Ovary (tissue), 10 donors: ENCODE measurements at places on chromosomes 2 and 18.
A peak's percentile ranks its signal among the peaks of the same experiment; 100 is the strongest.

GRCh38 chr2:13466076-13466475 is 749.3 kb downstream of the TRIB2 start:
- H3K4me1 ChIP-seq, result no peaks in the 10 kb centered on the region
- no peak overlapping the region for H3K4me3 ChIP-seq
- no peaks in the 10 kb centered on the region for H3K27me3 ChIP-seq
- no peak overlapping the region for H3K27ac ChIP-seq

DNA sequence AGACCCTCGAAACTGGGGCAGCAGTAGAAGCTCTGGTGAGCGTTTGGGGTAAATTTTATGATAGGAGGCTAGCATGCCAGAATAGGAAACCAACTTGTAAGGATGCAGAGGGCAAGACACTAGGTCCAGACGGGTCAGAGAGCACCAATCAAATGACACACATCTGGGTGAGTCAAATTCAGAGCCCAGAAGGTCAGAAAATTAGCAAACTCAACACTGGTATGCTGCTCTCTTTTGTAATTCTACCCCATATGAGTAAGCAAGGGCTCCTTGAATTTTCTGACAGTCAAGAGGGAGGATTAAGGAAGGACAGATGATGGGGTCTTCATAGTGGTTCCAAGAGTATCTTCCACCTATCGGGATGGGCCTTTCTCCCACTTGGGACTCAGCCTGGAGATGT is 209.8 kb downstream of the BCL2 start:
- no peak for DNase-seq
- H3K4me1 ChIP-seq, result peaks cover 2% of the 10 kb centered on the region
- H3K4me3 ChIP-seq, result no peak overlapping the region
- H3K36me3 ChIP-seq, result no peaks in the 10 kb centered on the region
- no peak overlapping the region for H3K27ac ChIP-seq

DNA sequence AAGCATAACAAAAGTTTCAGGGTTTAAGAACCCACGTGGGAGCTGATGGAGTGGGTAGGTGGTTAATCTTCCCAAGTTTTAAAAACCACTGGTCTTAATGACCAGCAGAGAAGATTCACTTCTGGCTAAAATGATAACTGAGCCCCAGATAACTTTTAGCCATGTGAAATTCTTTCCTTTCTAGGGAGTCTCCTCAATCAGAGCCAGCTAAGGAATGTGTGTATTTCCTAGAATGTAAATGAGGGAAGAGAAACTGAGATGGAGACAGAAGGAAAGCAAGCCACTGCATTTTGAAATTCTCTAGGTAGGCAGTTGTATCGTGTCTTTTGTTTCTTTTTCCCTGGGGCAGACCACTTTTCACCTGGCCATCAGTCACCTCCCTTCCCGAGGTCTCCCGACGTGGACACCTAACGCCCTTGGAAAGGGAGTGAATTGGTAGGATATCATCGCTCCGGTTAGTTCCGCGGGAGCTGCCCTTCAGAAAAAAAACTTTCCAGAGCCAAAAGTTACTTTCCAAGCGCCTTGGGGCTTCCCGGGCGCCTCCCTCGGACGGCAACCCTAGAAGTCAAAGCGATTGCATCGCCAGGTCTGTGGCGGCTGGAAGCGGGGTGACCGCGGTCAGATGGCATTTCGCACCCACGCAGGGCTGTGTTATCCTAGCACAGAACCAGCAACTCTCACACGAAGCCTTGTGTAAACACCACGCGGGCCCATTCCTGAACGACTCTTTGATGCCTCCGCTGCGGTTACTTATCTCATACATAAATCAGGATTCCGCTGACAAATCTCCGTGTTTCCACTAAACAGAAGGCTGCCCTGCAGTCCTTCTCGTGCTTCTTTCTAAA is 1.3 kb downstream of the COLEC12 start:
- H3K36me3 ChIP-seq, result no peaks in the 10 kb centered on the region
- DNase-seq, result no peak
- H3K4me3 ChIP-seq, result peak overlapping the region; percentile 53
- no peaks in the 10 kb centered on the region for H3K27me3 ChIP-seq
- H3K4me1 ChIP-seq, result no peaks in the 10 kb centered on the region

GRCh38 chr18:48541026-48541746 is 2.4 kb downstream of the CTIF start:
- peak overlapping the region; percentile 83 for H3K27ac ChIP-seq
- peaks cover 19% of the 10 kb centered on the region for H3K4me1 ChIP-seq
- no peaks in the 10 kb centered on the region for H3K36me3 ChIP-seq
- DNase-seq, result no peak

DNA sequence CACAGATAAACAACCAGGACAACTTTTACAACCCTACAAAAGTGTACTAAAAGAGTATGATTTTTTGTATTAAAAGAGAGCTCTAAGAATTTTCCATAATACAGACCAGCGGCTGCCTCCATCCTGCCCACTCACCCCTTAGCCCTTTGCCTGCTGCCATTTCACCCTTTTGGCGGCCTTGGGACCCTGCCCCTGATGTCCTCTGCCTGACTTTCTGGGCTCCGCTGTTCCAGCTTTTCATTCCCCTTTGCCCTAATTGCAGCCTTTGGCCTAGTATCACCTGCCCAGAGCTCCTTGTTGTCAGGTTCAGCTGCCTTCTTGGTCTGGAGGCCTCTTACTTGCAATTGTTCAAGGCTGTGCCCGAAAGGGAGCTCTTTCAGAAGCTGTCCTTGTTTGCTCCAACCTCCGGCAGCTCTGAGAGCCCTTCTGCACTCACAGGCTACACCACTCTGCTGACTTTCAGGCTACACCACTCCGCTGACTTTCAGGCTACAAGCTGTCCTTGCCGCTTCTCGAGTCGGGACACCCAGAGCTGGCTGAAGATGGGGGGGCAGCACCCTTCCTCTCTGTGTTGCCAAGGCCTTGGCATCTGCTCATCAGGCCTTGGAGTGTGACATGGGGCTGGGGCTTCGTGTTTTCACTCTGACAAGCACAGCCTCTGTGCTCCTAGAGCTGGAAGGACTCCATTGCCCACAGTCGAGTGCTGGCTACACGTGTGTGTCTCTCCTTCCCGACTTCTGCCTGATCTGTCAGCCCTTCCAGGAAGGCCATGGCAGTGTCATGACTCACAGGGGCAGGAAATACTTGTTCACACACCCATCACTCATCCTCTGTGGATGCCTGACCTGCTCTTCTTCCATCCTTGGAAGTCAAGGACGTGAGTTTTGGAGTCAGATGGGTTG is 43.1 kb upstream of the HDAC4 start:
- DNase-seq, result no peak
- peaks cover 9% of the 10 kb centered on the region for H3K4me1 ChIP-seq
- H3K27ac ChIP-seq, result no peak overlapping the region

DNA sequence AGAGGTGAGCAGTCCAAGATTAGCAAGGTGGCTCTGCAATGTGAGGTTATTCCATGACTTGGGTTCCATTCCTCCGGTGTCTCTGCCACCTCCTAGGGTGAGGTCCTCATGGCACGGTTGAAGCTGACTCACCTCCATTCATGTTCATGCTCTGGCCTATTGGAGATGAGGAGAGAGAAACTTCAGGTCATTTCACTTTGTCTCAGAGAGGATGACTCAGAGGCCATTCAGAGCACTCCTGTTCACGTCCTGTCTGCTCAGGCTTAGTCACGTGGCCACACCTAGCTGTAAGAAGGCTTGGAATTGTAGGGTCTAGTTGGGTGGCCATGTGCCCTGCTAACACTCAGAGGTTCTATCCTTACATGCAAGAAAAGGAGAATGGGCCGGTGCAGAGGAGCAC is 67.5 kb upstream of the MBOAT2 start:
- H3K27me3 ChIP-seq, result no peaks in the 10 kb centered on the region
- no peaks in the 10 kb centered on the region for H3K4me1 ChIP-seq
- no peak overlapping the region for H3K4me3 ChIP-seq
- DNase-seq, result no peak
- no peak overlapping the region for H3K27ac ChIP-seq

DNA sequence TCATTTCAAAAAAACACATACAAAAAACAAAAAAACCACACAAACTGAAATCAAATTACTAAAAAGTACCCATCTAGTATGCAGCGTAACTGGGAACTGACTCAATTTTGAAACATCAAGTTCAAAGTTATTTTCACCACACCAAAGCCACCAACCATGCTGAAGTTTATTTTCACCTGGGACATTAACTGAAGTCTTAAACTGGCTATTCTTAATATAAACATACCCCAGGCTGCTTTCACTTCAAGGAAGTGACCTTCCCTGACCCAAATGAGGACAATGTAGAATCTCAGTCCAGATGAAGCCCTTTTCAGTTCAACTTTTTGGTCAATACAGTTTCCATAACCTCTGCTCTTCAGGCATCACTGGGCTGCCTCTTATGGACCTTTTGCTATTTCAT is 84.6 kb downstream of the PIGN start:
- H3K27me3 ChIP-seq, result no peaks in the 10 kb centered on the region
- H3K36me3 ChIP-seq, result no peaks in the 10 kb centered on the region
- DNase-seq, result no peak
- H3K27ac ChIP-seq, result no peak overlapping the region
- H3K4me3 ChIP-seq, result no peak overlapping the region

- no peaks in the 10 kb centered on the region for H3K36me3 ChIP-seq
- peaks cover 9% of the 10 kb centered on the region for H3K4me1 ChIP-seq
- no peak for DNase-seq
- H3K27ac ChIP-seq, result peak overlapping the region; percentile 99
- no peaks in the 10 kb centered on the region for H3K27me3 ChIP-seq
Observed at GRCh38 chr2:231612109-231612455, 19.4 kb downstream of the TEX44 start.

- no peaks in the 10 kb centered on the region for H3K27me3 ChIP-seq
- peaks cover 6% of the 10 kb centered on the region for H3K4me1 ChIP-seq
- H3K4me3 ChIP-seq, result peak overlapping the region; percentile 15
- H3K27ac ChIP-seq, result peak overlapping the region; percentile 45
Observed at GRCh38 chr18:34710458-34710914, 388 bp downstream of the DTNA start.

DNA sequence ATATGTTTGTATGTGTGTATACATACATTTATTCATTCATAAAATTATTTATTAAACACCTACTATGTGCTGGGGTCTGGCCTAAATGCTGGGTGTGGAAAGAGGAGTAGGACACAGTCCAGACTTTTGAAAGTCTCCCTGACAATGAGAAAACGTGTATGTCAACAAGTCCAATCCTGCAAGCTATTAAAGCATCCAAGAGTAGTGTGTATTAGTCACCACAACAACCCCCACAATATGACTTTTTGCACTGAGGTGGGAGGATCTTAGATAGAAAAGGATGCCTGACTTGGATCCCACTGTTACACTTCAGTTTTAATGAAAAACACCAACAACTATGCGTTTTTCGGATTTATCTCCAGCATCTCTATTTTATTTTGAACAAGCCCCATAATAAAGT is 446.4 kb downstream of the EPHA4 start:
- no peak for DNase-seq
- no peak overlapping the region for H3K4me3 ChIP-seq

GRCh38 chr2:85605406-85606115 is 3.1 kb upstream of the TMEM150A start:
- no peaks in the 10 kb centered on the region for H3K27me3 ChIP-seq
- H3K36me3 ChIP-seq, result no peaks in the 10 kb centered on the region
- no peak overlapping the region for H3K27ac ChIP-seq
- no peak overlapping the region for H3K4me3 ChIP-seq

DNA sequence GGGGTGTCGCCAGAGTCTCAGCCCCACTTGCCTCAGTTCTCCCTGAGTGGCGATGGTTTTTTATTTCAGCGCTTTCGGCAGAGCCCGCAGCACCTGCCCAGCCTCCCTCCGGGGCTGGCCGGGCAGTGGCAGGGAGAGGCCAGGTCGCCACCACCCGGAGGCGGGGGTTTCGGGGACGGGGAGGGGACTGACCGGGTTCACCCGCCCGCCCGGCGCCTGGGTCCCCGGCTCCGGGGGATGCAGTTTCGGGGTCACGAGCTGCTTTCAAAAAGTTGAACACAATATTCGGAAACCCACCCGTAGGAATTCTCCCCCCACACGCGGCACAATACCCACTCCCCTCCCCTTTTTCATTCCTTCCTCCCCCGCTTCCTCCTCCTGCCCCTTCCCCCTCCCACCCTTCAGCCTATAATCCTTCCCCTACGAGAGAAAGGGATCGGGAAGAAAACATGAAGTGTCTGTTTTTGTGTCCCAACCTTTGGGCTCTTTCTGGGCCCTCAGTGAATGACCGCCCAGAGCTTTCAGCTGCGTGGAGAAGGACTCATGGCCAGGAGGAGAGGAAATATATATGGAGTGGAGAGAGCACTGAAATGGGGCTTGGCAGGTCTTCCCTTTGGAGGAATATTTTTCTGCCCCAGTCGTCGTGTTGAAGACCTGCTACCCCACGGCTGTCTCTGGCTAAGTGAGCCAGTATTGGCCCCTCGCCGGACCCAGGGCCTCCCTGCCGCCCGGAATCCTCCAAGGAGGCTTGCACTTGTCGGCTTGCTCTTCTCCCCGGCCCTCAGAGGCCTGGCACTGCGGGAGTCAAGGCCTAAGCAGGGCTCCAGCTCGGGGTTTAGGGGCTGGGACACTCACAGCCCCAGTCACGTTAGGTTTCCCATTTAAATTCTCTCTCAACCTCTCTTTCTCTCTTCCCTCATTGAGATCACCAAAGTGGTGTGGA is 2.1 kb upstream of the SIX3 start:
- no peak for DNase-seq
- H3K27ac ChIP-seq, result no peak overlapping the region
- no peaks in the 10 kb centered on the region for H3K36me3 ChIP-seq
- no peak overlapping the region for H3K4me3 ChIP-seq

DNA sequence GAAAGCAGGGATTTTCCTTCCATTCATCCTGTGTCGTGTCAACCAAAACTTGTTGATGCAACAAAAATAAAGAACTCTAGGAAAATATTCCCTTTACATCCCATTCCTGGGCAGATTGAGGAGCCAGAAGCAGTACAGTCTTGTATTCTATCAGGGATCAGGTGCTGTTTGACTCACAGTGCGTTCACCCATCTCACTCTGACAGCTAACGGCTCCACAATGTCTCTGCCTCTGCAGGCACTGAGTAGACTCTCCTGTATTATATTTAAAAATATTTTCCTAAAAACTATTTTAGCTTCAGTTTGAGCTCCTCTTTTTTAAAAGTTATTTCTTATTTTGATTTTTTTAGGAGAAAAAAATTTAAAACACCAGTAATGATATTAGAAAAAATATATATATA is 600.6 kb upstream of the SALL3 start:
- H3K36me3 ChIP-seq, result no peaks in the 10 kb centered on the region
- no peak overlapping the region for H3K27ac ChIP-seq
- no peaks in the 10 kb centered on the region for H3K27me3 ChIP-seq
- DNase-seq, result no peak
- no peaks in the 10 kb centered on the region for H3K4me1 ChIP-seq
- H3K4me3 ChIP-seq, result no peak overlapping the region

DNA sequence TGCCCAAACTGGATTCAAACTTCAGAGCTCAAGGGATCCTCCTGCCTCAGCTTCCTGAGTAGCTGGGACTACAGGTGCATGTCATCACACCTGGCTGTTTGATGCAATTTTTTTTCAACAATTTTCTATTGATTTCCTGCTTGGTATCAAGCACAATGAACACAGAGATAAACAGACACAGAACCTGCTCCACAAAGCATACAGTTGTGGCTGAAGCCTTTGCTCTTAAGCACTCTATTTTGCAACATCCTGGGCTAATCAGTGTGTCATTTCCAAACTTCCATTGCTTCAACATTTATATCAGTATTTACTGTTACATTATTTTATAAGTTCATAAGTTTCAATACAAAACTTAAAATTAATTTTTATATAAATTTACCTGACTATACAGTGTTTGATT is 79.4 kb downstream of the NEB start:
- no peak for DNase-seq
- H3K36me3 ChIP-seq, result no peaks in the 10 kb centered on the region
- no peak overlapping the region for H3K4me3 ChIP-seq
- H3K27me3 ChIP-seq, result no peaks in the 10 kb centered on the region
- no peaks in the 10 kb centered on the region for H3K4me1 ChIP-seq
